ENCODE measurements at places on chromosomes 4 and X.

GRCh38 chr4:95627024-95627605 is 78.3 kb upstream of the UNC5C start:
- DNase-seq, result no peak

DNA sequence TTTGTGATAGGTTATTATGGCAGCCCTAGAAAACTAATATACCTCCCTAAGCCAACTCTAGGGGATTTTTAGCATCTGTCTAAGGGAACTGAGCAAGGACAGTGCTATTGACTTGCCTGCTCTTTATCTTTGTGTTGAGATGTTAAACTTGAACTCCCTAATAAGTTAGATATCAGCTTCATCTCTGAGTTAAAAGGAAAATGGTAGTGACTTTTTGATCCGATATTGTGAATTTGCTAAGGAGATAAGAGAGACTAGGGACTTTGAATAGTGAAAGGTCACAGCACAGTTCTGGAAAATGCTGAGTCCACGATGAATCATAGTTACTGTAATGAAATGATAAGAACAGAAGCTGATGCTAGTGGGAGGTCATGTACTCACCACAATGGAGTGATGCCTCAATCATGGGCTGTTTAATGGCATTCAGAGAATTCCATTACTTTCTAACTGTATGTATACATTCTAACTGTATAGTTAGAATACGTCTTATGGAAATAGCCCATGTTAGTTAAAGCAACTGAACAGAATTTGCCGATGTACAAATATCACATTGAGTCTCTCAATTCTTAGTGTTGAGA is 147.2 kb downstream of the GLRA3 start:
- peak; percentile 32 for DNase-seq

GRCh38 chr4:21517126-21517859 is 431.3 kb downstream of the KCNIP4 start:
- no peak for DNase-seq

DNA sequence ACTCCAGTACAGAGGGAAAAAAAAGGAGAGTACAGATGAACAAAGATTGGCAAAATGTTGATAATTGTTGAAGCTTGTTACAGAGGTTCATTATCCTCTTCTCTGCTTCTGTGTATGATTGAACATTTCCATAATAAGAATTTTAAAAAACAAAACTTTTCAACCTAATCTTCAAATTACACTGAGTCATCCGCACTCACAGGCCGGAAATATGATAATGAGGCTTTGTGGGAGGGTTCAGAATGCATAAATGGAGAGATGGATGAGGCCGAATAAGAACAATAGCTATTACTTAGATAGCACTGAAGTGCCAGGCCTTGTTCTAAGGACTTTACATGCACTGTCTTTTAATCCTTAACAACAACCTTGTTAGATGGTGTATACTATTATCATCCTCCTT is 4.6 kb upstream of the ERCC6L start:
- peak; percentile 34 for DNase-seq

- DNase-seq, result no peak
Measured at GRCh38 chrX:85004255-85004654, 578 bp downstream of the APOOL start.

DNA sequence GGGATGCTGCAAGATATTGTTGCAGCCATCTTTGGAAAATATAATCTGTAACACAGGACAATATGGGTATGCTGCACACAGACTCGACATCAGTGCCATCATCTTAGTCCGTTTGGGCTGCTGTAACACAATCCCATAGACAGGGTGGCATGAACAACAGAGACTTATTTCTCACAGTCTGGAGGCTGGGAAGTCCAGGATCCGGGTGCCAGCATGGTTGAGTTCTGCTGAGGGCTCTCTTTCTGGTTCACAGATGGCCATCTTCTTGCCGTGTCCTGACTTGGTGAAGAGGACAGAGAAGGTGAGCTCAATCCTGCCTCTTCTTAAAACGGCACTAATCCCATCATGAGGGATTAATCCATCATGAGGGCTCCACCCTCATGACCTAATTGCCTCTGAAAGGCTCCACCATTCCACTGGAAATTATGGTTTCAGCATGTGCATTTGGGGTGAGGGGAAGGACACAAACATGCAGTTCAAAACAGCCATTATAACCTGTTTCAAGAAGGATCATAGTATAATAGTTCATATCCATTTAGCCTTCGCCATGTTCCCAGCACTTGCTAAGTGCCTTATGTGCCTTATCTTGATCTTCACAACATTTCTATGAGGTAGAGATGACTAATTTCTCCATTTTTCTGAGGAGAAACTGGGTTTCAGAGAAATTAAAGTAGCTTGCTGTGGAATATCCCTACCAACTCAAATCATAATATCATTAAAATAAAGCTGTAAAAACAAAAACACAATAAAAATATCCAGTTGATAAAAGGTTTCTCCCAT is 27.9 kb upstream of the SPP1 start:
- DNase-seq, result no peak

DNA sequence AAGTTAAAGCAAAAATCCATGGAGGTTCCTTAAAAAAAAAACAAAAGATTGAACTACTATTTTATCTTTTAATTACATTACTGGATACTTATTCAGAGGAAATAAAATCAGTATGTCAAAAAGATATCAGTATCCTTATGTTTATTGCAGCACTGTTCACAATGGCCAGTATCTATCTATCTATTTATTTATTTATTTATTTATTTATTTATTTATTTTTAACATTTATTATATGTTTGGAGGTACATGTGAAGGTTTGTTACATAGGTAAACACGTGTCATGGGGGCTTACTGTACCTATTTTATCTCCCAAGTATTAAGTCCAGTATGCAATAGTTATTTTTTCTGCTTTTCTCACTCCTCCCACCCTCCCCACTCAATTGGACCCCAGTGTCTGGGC is 881.1 kb upstream of the POU3F4 start:
- DNase-seq, result no peak

- DNase-seq, result no peak
Measured at GRCh38 chr4:105248613-105249012, 101.9 kb downstream of the TET2 start.

- DNase-seq, result no peak
Measured at GRCh38 chr4:80931631-80932081, 98.9 kb upstream of the BMP3 start.

GRCh38 chrX:1351981-1352714 is 15.6 kb downstream of the IL3RA start:
- DNase-seq, result no peak

DNA sequence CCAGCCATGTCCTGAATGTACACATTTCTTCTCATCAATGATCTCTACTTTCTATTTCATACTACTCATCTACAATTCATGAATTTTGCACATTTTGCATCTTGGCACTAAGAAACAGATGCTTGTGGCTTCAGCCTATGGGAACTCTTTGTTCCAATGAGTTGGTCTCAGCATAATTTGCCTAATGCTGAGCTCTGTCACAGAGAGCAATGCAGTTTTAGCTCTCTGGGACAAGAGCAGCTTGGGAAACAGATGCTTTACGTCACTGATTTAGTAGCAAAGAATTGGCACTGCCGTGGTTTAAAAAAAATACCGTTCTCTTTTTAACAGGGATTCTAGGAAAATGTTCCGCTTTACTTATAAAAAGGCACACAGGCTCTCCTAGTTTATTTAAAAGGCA is 162.4 kb downstream of the WDFY3 start:
- DNase-seq, result peak; percentile 24

DNA sequence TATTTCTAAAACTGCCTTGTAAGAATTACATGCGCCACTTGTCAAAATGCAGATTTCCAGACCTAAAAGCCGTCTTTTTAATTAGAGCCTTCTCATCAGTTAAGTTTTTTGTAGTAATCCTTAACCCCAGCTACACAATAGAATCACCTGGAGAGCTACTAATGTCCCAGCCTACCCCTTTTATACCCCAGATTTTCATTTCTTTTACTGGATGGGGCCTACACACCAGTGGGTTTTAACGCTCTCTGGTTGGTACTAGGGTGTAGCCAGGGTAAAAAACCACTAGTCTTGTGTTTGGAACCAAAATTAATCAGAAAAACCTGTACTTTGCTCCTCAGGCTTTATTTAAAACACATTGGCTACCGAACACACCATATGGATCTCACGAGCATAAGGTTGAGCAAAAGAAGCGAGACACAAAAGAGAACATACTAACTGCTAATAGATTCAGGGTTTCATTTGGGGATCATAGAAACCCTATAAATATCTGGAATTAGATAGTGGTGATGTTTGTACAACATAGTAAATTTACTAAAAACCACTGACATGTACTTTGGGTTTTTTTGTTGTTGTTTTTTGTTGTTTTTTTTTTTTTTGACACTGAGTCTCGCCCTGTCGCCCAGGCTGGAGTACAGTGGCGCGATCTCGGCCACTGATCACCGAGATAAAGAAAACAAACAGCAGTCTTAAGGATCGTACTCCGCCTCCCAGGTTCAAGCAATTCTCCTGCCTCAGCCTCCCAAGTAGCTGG is 30.6 kb downstream of the BBS12 start:
- DNase-seq, result no peak

DNA sequence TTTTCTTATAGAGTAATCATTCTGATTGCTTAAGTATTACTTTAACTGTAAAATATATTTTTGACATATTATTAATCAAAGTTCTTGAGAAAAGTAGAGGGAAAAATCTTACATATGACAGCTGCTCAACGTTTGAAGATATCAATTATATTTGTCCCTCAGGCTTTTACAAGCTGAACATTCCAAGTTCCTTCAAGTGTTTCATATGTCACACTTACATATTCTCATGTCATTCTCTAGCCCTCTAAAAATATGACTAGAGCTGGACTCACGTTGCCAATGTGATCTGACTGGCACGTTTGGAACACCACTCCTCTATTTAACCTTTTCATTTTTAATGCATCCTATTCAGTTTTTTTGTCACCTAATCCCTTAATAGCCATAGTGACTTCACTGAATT is 492.9 kb downstream of the PCDH18 start:
- no peak for DNase-seq
